ENCODE measurements at places on chromosomes 5 and 9.

- no peak for DNase-seq
These were observed 86.1 kb upstream of the SARDH start for GRCh38 chr9:133824106-133824801.

GRCh38 chr5:84821924-84822323, 437.2 kb upstream of the EDIL3 start:
- no peak for DNase-seq

- DNase-seq, result no peak
These were observed 133.0 kb upstream of the FAM120A start for GRCh38 chr9:93318480-93318879.

DNA sequence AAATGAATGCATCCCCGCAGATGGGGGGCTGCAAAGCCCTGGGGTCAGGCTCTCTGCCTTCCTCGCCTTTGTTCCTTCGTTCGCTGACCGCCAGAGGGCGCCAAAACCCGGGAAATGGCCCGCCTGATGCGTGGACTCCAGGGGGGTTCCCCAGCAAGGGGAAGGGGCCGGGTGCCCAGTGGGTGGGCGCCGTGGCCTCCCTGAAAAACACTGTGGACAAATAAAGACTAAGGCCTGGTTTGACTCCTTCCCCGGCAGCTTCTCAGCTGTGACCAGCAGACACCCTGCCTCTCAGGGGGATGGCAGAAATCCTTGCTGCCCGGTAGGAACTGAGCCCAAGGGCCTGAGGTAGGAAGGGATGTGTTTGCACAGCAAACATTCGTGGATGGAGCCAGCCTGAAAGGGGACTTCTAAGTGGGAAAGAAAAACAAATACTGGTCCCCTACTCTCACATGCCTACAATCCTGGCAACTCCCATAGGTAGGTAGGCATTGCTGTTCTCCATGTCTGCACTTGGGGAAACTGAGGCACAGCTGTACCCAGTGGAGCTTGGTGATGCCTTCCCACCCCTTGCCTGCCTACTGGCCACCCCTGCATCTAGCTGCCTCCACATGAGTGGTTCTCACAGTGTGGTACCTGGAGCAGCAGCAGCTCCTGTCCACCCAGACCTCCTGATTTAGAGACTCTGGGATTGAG, 57.7 kb downstream of the DUSP1 start:
- no peak for DNase-seq

DNA sequence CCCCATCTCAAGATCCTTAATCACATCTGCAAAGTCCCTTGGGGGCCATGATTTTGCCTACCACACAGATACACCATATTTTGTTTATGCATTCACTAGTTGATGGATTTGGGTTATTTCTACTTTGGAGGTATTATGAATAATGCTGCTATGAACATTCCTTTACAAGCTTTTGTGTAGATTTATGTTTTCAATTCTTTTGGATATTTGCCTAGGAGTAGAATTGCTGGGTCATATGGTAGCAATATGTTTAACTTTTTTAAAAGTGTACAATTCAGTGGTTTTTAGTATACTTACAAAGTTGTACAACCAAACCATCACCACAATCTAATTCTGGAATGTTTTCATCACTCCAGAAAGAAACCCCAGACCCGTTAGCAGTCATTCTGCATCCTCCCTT, 7.8 kb upstream of the ANP32B start:
- no peak for DNase-seq

- DNase-seq, result no peak
These were observed 6.4 kb upstream of the NOL6 start for GRCh38 chr9:33480106-33480505.

DNA sequence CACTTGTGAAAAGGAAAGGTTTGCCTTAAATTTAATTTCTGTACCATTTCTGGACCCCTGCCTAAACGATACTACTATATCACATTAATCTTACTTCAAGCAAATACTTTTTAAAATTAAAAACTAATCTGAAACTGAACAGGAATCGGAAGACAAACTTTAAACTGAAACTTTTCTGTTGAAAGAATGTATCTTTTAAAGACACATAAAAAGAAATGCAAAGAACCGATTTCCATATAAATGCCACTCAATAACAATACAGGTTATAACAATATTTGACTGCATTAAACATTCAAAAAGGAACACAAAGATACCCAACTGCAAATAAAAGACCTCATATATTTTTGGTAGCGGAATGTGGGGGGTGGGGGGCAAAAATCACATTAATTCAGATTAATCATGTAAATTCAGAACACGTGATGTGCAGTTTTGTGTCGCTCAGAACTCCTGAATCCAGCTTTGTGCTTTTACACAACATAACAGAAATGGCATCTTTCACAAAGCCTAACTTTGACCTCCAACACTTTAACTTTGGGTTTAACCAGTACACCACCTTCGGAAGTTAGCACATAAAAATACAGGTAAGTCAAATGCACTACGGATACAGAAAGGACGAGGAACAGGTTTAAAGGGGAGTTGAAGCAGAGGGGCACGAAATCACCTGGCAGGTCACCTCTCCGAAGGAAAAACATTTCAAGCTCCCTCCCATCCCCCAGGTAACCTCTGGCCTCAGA, 925 bp downstream of the LIFR start:
- DNase-seq, result no peak

GRCh38 chr9:130675396-130675795, 11.0 kb downstream of the PRDM12 start:
- no peak for DNase-seq

DNA sequence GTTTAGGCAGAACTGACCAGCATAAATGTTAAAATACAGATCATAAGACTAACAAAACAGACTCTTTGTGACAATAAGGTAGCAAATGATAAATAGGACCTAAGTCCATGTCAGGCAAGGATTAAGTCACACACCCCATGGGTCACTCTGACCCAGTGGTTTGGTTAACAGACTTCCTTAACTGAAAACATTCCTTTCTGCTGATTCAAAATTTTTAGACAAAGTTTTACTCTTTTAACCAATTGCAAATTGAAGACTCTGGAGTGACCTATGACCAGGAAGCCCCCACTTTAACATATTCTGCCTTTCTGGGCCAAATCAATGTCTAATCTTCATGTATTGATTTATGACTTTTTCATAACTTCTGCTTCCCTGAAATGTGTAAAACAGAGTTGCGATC, 4.9 kb upstream of the NXNL2 start:
- DNase-seq, result no peak

- no peak for DNase-seq
These were observed 98.2 kb downstream of the CSNK1G3 start for GRCh38 chr5:123610209-123610608.

GRCh38 chr5:15363601-15364000, 136.4 kb upstream of the FBXL7 start:
- DNase-seq, result no peak

- DNase-seq, result no peak
These were observed 245.5 kb upstream of the RPS23 start for GRCh38 chr5:82523633-82524032.

DNA sequence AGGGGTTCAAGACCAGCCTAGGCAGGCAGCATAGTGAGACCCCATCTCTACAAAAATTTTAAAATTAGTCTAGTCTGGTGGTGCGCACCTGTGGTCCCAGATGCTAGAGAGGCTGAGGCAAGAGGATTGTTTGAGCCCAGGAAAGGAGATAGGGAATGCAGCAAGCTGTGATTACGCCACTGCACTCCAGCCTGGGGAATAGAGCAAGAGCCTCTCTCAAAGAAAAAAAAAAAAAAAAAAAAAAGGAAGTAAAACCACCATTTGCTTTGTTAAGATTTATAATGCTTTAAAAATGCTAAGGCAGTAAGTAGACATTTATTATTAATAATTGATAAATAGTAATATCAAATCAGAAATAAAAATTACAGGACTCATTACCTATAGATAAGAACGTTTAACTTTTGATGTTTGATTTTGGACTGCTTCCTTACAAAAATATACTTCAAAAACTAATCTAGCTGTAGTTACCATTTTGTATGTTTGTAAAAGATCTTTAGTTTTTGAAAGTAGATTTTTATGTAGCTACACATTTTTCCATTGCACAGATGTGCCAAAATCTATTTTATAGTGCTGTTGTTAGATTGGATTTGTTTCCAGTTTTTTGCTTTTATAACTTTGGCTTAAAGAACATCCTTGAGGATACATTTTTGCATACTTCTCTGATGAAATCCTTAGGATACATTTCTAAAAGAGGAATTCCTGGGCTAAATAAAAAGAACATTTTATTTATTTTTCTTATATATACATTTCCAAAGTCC, 86.4 kb downstream of the INIP start:
- DNase-seq, result no peak

GRCh38 chr9:72537011-72537545, 15.7 kb downstream of the TMC1 start:
- no peak for DNase-seq

DNA sequence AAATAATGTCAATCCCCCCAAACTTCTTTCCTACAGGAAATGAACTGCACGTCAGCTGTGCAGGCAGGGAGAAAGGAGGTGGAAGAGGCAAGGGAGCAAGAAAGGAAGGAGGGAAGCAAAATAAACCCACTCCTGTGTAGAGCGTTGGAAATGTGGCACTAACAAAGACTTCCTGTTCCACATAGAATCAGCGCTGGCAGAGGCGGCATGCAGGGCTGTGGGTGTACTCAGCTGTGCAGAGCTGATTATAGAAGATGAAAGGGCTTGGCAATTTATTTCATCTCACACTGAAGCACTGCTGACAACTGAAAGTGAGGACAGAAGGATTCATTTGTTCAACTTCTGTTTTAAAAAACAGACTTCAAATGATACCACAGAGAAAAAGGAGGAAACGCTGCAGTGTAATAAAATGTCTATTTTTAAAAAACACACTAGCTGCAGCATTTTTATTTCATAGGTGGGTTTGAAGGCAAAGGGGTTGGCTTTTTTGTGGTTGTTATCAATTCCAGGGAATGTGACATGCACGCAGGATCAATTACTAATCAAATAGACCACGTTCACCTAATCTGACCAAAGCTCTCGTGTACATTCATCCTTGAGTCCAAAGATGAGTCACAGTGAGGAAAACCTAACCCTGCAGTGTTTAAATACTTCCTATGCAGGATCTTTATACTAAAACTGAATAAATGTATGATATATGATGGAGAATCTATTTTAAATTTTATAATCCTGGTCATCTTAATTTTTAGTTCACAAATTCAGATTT, 583.5 kb downstream of the ZNF608 start:
- DNase-seq, result no peak

- DNase-seq, result no peak
These were observed 11.1 kb upstream of the GARNL3 start for GRCh38 chr9:127253446-127253845.

- DNase-seq, result no peak
These were observed 69.4 kb downstream of the PJA2 start for GRCh38 chr5:109340351-109340750.

All from AG09319 (cell line).